Urothelium cell line (cell line): ENCODE measurements at places on chromosomes 13 and 19.

DNA sequence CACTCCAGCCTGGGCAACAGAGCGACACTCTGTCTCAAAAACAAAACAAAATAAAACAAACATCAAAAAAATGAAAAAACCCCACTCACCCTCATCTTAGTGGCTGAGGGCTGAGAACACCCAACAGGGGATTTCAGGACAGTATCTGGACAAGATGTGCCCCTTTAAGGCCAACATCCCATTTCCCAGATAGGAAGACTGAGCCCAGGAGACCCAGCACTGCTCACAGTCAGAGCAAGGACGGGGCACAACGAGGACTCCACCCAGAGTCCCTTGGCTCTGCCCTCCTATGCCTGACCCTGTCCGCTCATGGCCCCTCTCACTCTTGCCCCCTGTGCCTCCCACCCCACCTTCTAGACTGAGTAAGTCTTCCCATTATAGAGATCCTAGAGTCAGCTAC lies 52.9 kb upstream of the CYP4F8 start:
- no peak for DNase-seq

DNA sequence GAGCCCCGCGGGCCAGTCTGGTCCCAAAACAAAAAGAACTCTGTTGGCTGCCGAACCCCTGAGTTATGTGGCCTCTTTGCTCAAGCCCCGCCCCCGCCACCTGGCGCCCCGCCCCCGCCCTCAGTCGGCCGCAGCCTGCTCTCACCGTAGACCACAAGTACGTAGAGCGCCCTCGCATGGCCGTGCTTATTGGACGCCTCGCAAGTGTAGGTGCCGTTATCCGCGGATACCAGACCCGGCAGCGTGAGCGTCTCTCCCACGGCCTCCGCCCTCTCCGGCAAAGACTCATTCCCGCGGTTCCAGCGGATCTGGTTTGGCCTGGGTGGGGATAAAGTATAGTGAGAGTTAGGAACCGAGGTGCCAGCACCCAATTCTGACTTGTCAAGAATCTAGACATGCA lies 5.5 kb upstream of the ZNF428 start:
- DNase-seq = no peak

DNA sequence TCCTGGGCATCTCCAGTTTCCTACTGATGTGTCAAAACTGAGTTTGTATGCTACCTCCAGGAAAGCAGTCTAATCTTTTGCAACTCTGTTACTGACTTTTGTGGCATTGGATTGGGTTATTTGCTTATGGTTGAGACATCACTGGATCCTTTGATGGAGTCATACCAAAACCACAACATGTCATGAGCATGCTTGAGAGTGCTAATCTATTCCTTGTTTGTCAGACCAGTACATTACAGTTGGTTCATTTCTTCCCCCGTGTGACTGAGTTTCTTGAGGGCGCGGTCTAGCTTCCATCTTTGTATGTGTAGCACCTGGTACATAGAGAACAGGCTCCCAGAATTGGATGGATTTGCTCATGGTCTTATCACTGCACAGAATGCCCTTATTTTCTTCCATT lies 43.2 kb downstream of the SUGT1 start:
- DNase-seq = no peak

DNA sequence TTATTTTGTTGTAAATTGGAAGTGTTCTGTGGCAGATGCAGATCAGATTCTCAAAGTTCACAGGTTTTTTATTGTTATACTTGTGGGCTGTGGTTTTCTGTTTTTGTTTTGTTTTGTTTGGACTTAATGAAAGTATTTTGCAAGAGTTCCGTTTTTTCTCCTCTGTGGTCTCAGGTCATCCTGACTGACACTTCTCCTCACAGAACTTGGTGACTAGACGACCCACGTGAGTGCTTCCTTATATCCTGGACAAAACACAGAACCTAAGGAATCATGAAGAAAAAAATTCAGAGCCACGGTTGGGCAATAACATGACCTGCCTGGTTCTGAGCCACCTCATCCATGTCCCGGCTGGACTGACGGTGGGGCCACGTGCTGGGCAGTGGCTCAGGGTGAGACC lies 2.5 kb upstream of the RFPL4AL1 start:
- no peak for DNase-seq

GRCh38 chr13:114309806-114310410 lies 4.4 kb upstream of the CHAMP1 start:
- DNase-seq = no peak

DNA sequence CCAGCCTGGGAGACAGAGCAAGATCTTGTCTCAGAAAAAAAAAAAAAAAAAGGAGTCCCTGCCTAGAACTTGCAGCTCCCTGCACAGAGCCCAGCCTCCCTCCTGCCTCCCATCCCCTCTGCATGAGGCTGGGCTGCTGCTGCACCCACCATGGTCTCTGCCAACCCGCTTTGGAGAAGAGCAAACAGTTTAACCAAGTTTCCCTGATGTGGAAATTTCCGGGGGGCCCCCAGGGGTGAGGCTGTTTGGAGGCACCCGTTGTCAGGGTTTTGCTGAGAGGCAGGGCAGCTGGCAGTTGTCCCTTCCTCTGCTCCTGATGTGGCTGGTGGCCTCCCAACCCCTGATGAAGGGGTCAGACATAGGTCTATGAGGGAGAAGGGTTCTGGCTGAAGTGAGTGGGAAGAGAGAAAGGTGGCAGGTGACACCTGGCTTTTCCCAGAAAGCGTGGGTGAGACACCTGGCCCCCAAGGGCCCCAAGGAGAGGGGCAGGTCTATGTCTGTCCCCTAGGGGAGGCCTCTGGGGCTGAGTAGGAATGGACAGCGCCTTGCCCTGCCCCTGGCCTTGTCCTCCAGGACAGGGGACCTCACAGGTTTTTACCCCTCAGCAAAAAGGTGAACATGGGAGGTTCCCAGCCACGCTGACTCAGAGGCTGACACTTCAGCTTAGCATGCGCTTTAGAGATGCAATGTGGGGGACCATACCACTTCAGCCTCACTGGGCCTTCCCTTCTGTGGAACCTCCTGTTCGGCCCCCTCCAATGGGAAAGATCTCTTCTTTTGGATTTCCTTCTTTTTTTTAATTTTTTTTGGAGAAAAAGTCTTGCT lies 5.5 kb downstream of the LRP3 start:
- no peak for DNase-seq

GRCh38 chr13:96540670-96541069 lies 450.8 kb downstream of the HS6ST3 start:
- no peak for DNase-seq

- DNase-seq = no peak
Observed at GRCh38 chr19:48629297-48629598, 7.9 kb downstream of the DBP start.

DNA sequence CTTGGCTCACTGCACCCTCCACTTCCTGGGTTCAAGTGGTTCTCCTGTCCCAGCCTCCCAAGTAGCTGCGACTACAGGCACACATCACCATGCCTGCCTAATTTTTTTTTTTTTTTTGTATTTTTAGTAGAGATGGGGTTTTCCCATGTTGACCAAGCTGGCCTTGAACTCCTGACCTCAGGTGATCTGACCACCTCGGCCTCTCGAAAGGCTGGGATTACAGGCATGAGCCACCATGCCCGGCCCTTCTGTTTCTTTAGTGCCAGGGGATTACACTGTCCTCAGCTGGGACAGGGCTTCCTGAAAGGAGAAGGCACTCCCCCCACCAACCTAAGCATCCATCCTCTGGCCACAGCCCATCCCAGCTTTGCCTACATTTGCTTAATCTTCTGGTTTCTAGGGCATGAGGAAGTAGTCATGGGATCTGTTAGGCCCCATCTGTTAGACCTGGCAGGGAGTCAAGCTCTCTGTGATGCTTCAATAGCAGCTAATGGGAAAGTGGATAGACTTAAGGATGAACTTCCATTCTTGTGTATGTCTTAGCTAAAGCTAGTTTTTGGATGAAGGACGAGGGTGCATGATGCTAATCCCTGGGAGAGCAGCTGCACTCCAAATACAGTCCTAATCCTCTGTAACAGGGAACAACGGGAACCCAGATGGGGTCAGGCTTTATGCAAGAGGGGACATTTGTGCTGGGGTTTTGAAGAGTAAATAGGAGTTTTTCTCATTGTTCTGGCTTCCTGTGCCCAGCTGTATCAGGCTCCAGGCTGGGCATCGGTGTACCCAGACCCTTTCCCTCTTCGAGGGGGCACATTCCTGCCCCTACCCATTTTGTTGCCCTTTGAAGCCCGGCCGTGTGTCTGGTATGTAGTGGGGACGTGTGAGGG lies 2.6 kb downstream of the VAV1 start:
- DNase-seq = no peak

GRCh38 chr19:53254411-53255341 lies at the start of gene ZNF677:
ZNF677 (minus strand) TSS chr19:53254873; CDS start chr19:53251550, 3,323 bp downstream.
- no peak for DNase-seq

- no peak for DNase-seq
Observed at GRCh38 chr19:6472713-6473112, 8.6 kb downstream of the CRB3 start.

DNA sequence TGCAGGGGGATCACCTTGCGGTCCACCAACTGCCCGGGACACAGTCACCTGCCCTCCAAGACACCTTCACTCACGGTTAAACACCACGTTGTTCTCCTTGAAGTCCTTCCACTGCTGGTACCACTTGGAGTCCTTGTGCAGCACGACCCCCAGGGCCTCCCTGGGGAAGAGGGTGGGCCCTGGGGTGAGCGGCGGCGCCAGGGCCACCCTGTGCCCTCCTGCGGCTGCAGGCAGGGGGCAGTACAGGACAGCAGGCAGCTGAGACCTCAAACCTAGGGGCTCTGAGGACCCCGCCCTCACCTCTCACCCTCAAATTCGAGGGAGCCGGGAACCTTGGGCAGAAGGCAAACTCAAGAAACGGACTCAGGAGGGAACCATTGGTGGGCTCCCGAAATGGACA lies 7.5 kb upstream of the CTXN1 start:
- DNase-seq = no peak

DNA sequence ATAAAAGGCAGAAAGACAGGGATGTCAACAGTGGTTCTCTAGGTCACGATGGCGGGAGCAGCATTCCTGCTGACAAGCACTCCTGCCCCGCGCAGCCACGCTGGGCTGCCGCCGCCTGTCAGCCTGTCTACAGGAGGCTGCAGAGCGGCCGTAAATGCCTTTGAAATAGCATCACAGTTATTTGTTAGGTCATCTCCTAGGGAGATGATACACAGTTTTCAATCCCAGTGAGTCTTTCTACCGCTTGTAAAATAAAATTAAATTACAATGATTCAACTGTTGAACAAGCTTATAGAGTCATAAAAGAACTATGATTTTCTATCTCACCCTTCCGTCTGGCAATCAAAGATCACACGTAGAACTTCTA lies 7.3 kb upstream of the SLC7A9 start:
- DNase-seq = no peak

DNA sequence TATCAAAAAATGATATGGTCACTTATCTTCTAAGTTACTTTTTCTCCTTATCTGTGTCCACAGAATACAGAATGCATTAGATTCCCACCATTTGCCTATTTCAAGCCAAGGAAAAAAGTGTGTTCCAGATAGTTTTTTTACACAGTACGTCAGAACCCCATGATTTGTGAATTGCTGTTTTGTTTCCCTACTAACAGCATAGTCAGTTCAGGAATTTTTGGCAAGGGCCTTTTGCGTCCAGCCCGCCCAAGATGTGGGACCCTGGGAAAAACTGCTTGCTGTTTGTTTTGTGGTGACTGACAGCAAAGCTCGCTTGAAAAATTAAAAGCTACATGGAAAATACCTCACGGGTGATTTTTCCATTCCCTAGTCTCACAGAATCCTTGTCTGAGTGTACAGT lies 20.4 kb upstream of the FAM216B start:
- DNase-seq = no peak

- DNase-seq = peak; percentile 87
Observed at GRCh38 chr19:42113641-42114348, 18.5 kb downstream of the POU2F2 start.

DNA sequence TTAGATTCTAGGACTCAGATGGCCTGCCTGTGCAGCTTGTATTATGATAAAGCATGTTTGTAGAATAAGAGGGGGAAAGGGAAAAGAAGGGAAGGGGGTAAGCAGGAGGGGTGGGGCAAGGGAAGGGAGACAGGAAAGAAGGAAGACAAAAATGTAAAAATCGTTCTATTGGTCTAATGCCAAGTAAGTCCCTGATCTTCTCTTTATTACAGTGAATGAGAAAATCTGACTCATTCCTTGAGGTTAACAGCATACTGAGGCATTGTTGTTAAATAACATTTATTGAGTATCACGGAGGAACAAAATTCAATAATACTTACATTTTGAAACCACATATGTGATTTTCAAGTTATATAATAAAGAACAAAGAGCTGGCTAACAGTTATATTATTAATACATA lies 1534.7 kb downstream of the OLFM4 start:
- DNase-seq = peak; percentile 21

GRCh38 chr19:35352177-35352447 lies 4.4 kb downstream of the FFAR1 start:
- no peak for DNase-seq

GRCh38 chr13:23621316-23621645 lies 51.1 kb downstream of the TNFRSF19 start:
- DNase-seq = peak; percentile 55

DNA sequence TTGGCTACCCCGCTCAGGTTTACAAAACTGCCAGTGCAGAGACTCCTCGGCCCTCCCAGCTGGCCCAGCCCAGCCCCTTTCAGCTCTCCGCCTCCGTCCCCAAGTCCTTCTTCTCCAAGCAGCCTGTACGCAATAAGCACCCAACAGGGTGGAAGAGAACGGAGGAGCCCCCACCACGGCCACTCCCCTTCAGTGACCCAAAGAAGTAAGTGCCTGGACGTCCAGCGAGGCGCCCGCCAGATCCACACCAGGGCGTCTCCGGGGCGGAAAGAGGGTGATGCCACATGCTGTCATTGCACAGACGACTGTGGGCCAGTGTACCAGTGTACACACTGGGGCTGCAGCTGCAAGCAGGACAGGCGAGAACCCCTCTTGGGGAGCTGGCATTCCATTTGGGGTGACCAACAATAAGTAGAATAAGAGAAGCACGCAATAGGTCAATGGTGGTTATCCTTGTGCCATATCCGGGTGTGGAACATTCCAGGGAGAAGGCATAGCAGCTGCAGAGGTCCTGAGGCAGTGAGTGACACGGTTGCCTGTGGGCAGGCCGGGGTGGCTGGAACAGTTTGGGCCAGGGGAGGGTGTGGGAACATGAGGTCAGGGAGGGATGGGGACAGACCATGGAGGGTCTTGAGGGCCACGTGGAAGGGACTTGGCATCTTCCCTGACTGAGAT lies 41.3 kb downstream of the DPF1 start:
- DNase-seq = no peak

GRCh38 chr13:22193070-22193469 lies 522.2 kb downstream of the FGF9 start:
- no peak for DNase-seq

GRCh38 chr19:4134351-4134750 lies 10.4 kb upstream of the MAP2K2 start:
- no peak for DNase-seq

DNA sequence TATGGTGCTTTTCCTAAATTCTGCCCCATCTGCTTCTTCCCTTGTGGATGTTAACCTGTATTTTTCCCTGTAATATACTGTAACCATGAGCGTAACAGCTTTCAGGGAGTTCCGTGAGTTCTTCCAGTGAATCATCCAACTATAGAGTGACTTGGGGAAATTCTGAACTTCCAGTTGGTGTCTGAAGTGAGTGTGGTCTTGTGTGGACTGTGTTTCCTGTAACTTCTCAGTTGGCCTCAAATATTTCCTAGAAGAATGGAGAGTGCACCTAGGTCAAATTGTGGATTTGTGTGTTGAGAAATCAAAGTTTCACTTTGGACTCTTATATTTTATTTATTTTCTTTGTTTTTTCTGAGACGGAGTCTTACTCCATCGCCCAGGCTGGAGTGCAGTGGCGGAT lies 11.0 kb upstream of the ZNF766 start:
- no peak for DNase-seq

- no peak for DNase-seq
Observed at GRCh38 chr19:7832781-7833180, 2.8 kb downstream of the EVI5L start.
